ENCODE measurements at places on chromosomes 4 and X.
A peak's percentile ranks its signal among the peaks of the same experiment; 100 is the strongest.

DNA sequence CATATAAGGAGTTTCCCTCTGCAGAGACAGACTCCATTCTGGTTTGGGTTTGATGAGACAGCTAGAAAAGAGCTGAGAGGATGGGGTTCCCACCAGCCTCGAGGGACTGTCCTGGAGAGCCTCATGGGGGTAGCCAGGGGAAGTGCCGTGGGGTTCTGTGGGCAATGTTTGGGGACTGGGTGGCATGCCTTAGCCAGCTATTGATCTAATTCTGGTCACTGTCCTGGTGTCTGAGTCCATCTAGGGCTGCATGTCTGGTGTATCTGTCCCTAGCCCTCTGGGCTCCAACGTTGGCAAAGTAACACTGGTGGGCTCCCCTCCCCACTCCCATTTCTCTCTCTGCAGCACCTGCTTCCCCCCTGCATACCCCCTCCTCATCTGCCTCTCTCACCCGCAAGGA, 135.4 kb downstream of the SMIM20 start:
- no peak for DNase-seq

- no peak for DNase-seq
Observed at GRCh38 chrX:136759968-136760367, 20.8 kb downstream of the ARHGEF6 start.

DNA sequence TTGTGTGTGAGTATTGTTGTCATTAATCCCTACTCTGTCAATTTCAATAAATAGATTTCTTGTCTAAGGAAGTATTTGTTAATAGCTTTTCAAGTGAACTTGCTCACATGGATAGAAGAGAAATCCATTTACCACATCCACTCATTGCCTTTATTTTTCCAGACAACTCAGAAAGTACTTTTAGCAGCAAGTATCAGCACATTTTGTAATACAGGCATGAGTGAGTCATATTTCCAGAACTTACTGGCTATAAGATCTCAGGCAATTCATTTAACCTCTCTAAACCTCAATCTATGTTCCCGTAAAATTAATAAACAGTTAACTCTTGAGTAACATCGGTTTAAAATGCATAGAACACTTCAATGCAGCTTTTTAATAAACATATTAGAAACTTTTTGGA, 317.9 kb upstream of the PCDH7 start:
- DNase-seq = no peak

- no peak for DNase-seq
Observed at GRCh38 chrX:40871385-40872082, 136.2 kb upstream of the MED14 start.

GRCh38 chr4:79476196-79476595, 68.2 kb upstream of the GK2 start:
- no peak for DNase-seq

DNA sequence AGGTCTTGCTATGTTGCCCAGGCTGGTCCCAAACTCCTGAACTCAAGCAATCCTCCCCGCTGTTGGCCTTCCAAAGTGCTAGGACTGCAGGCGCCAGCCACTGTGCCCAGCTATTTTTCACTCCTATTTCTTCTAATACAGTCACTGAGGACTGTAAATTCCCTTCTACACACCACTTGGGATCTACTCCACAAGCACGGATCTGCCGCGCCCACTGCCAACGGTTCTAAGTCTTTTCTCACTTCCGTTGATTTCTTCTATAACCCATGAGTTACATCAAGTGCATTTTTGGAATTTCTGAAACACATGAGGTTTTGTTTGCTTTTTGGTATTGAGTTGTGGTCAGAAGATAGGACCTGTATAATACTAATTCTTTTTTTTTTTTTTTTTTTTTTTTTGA, 48.6 kb downstream of the FAM53A start:
- DNase-seq = no peak

GRCh38 chr4:3310301-3311094, 17.7 kb downstream of the RGS12 start:
- no peak for DNase-seq

DNA sequence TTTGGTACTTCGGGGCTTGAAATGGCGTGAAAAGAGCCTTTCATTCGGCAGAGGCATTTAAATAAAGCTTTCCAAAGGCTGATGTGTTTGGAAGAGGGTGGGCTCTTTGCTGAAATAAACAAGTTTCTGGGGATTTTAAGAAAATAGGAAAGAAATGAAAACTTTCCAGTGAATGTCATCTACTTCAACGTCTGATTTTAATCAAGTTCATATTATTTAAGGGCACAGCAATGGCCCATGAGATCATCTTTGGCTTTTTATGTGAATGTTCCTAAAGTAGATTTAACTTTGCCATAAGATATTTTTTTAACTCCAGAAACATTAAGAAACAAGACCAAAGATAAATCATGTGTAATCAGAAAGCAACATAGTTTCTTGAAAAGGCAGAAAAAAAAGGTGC, 69.8 kb upstream of the TTC29 start:
- DNase-seq = no peak

DNA sequence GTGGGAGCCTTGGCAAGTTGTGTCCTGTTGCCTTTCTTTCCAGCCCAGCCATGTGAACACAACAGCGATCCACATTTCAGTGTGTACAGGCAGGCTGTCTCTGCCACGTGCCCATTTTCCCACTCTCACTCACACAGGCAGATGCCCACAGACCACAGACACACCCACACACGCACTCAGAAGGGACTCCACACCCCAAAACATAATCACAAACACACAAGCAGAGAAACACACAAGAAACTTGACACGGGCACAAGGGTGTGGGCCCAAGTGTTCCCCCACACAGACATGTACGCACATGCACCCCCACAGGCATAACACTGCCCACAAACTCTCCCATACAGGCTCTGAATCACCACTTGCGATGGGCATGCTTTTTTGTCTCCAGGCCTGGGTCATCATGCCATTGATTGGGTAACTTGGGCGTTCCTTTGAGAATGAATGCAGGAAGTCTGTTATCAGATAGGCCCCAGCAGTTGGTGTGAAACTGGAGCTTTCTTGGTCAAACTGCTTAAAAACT, 84.3 kb downstream of the NBDY start:
- DNase-seq = no peak

DNA sequence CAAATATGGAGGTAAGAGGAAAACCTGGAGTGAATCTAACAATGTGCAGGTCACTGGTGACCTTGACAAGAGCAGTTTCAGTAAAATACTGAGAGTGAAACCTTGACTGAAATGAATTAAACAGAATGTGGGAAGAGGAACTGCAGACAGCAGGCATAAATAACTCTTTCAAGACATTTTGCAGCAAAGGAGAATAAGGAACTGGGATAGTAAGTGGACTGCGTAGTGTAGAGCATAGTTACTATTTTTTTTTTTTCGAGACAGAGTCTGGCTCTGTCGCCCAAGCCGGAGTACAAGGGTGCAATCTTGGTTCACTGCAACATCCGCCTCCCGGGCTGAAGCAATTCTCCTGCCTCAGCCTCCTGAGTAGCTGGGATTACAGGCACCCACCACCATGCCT, 24.0 kb downstream of the RBMX start:
- DNase-seq = no peak

DNA sequence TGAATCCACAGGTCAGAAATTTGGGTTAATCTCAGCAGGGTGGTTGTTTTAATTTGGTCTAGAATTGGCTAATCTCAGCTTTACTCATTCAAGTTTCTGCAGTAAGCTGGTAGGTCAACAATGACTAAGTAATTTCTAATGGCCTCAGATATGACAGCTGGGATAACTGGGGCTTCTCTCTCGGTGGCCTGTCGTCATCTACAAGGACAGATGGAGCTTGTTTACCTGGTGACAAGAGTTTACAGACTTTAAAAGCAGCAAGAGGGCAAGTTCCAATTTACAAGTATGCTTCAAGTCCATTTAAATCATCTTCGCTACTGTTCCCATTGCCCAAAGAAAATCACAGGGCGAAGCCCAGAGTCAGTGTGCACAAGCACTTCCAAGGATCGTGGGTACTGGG, 453.9 kb downstream of the PDHA2 start:
- DNase-seq = no peak

DNA sequence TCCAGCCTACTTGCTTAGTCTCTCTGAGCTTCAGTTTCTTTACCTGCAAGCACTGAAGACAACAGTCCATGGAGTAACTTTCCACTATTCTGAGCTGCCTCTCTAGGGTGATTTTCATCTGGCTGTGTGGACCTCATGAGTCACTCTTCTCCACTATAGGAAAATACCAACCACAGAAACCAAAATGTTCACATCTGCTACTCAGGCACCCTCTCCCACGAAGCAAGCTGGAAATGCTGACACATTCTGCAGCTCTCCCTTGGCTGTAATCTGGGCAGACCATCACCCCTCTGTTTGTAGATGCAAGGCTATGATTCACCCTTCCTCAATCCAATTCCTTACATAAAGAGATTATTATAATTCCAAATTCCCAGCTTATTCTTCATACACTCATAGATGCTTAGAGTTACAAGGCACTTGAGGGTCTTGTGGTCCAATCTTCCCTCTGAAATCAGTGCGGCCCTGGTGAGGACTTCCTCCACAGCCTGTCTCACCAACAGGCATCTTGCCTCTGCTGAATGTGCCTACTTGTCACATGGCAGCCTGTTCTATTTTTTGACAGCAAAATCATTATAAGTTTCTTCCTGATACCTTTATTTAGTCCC, 97.0 kb upstream of the LNX1 start:
- DNase-seq = no peak

GRCh38 chr4:108906006-108906405, 143.2 kb upstream of the ETNPPL start:
- DNase-seq = no peak

DNA sequence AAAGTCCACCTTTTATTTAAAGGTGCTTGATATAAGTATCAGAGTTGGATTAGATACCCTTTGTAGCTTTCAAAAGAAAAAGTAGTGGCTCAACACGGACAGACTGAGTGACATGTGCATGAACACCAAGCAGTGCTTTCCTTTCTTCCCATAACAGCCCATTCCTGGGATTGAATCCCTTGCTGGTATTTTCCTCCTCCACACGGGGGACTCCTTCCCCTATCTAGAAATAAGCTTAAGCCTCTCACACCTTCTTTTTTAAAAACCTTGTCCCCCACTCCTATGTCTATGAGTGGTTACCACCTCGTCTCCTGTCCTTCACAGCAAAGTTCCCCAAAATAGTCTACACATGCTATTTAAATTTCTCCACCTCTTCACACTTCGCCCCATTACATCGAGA, 5.1 kb downstream of the AP1S2 start:
- no peak for DNase-seq

GRCh38 chr4:6526156-6526555, 48.8 kb upstream of the MAN2B2 start:
- DNase-seq = no peak

- no peak for DNase-seq
Observed at GRCh38 chr4:170057866-170058265, 31.7 kb upstream of the MFAP3L start.

- no peak for DNase-seq
Observed at GRCh38 chrX:25596921-25597320, 541.2 kb upstream of the MAGEB18 start.

- no peak for DNase-seq
Observed at GRCh38 chr4:155559915-155560314, 106.7 kb upstream of the GUCY1A1 start.

DNA sequence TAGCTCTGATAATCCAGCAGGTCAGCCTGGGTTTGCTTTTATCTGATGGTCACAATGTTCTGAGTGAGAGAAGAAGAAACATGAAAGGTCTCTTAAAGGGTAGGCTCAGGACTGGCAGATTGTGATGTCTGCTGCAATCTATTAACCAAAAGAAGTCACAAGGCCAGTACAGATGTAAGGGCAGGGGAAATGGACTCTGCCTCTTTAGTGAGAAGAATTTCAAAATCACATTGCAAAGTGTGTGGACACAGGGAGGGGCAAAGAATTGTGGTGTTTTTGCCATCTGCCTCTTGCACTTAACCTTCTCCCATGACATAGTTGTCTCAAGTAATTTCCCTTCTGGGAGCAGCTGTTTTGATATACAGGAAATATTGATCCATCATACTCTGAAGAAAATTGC, 40.9 kb downstream of the IL1RAPL1 start:
- DNase-seq = no peak

- no peak for DNase-seq
Observed at GRCh38 chr4:27381815-27382214, 521.2 kb downstream of the STIM2 start.

DNA sequence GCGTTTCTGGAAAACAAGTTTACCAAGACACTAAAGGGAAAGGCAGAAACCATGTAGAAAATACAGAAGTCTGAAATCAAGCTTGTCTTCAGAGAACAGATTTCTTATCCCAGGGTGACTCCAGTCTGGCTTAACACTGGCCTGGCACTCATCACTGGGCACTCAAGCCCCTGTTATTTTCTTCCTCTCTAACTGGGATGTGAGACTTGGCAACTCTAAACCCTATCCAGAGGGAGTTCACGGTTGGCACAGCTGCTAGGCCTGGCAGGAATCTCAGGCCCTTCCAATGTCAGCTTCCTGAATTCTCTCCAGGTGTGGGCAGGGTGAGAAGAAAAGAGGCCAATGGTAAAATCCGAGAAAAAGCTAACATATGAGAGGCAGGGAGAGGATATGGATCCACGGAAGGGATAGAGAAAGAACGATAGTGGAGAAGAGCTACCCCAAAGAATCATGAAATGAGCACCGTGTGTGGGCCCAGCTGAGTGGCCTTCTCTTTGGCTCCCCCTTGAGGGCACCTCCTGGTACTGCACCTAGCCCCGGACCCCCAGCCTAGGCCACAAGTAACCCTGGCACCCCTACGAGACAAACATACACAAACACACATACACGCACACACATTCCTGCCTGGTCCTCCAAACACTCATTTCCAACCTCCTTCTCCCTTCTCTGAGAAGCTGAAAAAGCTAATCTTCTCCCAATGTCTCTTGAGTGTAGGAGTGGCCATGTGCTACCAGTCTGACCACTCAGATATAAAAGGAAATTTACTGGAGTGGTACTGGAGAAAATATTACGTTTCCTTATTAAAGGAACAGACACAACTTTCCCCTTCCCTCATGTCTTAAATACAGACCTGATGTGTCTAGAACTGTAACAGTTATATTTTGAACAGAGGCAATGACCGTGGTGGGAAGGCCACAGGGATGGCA, 16.6 kb upstream of the PTCHD1 start:
- DNase-seq = no peak

GRCh38 chr4:13498469-13498868, 14.3 kb upstream of the RAB28 start:
- DNase-seq = no peak

DNA sequence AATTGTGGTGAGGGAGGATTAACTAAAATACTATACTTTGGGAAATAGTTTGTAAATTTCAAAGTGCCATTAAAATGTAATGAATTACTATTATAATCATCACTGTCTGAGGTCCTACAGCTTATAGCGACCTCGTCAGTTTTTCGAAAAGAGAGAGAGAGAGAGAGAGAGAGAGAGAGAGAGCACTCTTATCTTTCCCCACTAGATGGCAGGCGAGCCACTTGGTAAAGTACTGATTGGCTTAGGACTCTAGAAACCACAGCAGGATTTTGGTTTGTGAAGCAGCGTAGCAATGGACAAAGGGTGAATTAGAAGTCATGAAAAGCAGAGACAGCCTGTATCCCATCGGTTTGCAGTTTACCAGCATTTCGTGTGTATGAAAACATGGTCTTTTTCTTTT, 52.5 kb downstream of the LINC00632 start:
- DNase-seq = peak; percentile 2

Measured in C1 segment of cervical spinal cord (tissue), 14 donors.